Fibroblast of lung (primary cell): ENCODE measurements at places on chromosomes 1 and 21. TPM values are rescaled to one million over a fixed set of nuclear protein-coding genes. Genes with fewer than 3 reads are reported as not detected.

PTPRF gene
- polyA plus RNA-seq: 39.5 and 52.0 TPM in 2 replicates

GRCh38 chr1:10515976-10516750 lies 41.4 kb downstream of the PEX14 start:
- DNase-seq: no peak

- peak; percentile 57 for DNase-seq
Measured at GRCh38 chr1:55448261-55448660, 233.1 kb upstream of the USP24 start.

GRCh38 chr1:168392958-168393549 lies 112.4 kb downstream of the TBX19 start:
- DNase-seq: no peak

DNA sequence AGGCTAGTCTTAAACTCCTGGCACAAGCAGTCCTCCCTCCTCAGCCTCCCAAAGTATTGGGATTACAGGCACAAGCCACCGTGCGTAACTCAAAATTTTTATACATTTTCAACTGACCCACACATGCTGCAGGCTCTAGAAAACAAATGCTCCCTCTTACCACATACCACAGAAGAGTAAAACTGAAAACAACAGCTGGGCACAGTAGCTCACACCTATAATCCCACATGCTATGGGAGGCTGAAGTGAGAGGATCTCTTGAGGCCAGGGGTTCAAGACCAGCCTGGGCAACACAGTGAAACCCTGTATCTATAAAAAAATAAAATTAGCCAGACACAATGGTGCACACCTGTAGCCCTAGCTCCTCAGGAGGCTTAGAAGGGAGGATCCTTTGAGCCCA lies 56.7 kb downstream of the AKT3 start:
- peak; percentile 8 for DNase-seq

GRCh38 chr1:204780630-204781029 lies 90.0 kb upstream of the NFASC start:
- no peak for DNase-seq

DNA sequence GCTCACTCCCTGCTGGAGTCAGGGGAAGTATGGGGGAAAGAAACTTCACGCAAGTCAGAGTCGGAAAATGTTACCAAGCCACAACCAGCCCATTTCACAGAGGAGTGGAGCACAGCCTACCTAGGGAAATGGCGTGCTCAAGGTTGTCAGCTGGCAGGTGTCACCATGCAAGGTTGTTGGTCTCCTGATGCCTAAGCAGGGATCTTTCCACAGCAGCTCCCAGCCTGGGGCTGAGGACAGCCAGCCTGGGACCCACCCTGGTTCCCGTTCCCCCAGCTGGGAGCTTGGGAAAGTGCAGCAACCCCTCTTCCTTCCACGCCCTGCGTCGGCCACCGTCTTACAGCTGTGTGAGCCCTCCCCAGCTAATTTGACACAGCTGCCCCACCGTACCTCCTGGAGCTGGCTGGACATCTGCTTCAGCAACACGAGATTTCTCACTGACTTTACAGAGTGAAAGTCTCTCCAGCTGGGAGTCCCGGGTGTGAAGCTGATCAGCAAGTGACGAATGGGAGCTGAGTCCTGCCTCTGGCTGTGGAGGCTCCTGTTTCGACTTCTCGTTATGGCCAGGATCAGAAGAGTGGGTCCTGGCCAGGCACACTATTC lies 224.6 kb upstream of the RAB4A start:
- DNase-seq: no peak

RASAL2 gene
- polyA plus RNA-seq: 20.5 and 21.8 TPM in 2 replicates

EPS15 gene
- 50.1 and 67.7 TPM in 2 replicates for polyA plus RNA-seq

PIGM gene
- 6.4 and 6.7 TPM in 2 replicates for polyA plus RNA-seq

USP48 gene
- polyA plus RNA-seq: 28.6 and 34.1 TPM in 2 replicates

- DNase-seq: no peak
Measured at GRCh38 chr21:14890141-14890540, 174.7 kb downstream of the NRIP1 start.

GRCh38 chr1:206486995-206487788 lies 16.9 kb downstream of the IKBKE start:
- DNase-seq: no peak

GRCh38 chr21:33546086-33546485 lies 3.2 kb downstream of the SON start:
- DNase-seq: no peak

CBR3 gene
- polyA plus RNA-seq: 13.2 and 17.8 TPM in 2 replicates

RAB7B gene
- 15.5 and 20.1 TPM in 2 replicates for polyA plus RNA-seq

GRCh38 chr21:25790122-25790877 lies 55.5 kb downstream of the GABPA start:
- peak; percentile 51 for DNase-seq

DNA sequence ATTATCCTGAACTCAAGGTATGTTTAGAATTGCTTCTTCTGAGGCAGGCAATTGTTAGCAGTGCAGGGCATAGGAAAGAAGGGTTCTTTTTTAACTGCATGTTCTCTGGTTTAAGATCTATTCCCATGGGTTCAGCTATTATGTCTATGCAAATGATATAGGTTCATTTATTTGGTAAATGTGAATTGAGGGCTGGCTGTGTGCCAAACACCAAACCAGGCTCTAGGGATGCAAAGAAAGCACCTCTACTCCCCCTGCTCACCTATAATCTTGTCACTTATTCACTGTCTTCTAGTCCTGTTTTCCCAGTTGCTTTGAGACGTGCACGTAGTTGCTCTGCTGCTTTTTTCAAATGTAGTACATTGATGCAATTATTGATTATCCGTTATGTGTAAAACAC lies 691 bp upstream of the KIFAP3 start:
- no peak for DNase-seq

GRCh38 chr1:41109310-41110197 lies 88.0 kb upstream of the SLFNL1 start:
- DNase-seq: peak; percentile 96

DNA sequence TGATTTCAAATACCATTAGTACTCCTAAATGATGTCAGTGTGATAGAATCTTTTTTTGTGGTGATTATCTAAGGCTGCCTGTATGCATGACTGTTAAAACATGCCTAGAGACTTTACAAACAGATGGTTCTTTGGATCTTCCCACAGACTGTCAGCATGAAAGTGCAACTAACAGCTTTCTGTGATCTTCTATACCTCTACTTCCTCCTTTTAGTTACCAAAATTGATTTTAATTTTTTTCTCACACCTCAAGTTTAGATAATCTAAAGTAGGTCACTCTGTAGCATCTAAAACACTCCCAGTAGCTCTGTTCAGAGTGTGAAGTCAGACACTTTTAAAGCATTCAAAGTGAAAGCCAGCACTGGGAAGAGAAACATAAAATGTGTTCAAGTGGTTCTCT lies 534.5 kb downstream of the PTPRC start:
- DNase-seq: peak; percentile 79

DNA sequence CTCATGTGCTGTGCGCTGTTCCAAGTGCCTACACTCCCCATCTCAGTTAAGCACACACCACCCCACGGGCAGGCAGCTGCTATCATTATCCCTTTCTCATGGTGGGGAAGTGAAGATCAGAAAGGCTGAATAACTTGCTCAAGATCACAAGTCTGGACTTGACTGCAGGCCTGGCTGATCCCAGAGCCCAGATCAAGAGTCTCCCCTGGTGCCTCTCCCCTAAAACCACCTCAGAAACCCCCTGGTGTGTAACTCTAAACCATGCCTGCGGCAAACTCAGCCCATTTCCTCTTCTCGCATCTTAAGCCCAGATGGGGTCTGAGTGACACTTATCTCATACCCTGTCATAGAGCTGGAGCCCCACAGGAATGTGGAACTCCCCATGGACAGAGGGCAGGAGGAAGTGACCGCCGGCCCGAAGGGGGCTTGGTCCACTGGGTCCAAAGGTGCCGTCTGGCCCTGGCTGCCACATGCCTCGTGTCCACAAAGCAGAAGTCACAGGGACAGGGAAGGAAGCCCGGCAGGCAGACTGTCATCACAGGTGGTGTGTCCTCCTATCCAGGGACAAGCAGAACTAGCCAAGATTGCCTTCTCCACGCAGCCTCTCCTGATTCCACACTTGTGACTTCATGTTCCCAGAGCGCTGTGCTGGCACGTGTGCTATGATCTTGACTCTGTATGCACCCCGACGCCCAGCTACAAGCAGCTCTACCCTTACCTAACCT lies 92.1 kb downstream of the SYF2 start:
- DNase-seq: no peak

DNA sequence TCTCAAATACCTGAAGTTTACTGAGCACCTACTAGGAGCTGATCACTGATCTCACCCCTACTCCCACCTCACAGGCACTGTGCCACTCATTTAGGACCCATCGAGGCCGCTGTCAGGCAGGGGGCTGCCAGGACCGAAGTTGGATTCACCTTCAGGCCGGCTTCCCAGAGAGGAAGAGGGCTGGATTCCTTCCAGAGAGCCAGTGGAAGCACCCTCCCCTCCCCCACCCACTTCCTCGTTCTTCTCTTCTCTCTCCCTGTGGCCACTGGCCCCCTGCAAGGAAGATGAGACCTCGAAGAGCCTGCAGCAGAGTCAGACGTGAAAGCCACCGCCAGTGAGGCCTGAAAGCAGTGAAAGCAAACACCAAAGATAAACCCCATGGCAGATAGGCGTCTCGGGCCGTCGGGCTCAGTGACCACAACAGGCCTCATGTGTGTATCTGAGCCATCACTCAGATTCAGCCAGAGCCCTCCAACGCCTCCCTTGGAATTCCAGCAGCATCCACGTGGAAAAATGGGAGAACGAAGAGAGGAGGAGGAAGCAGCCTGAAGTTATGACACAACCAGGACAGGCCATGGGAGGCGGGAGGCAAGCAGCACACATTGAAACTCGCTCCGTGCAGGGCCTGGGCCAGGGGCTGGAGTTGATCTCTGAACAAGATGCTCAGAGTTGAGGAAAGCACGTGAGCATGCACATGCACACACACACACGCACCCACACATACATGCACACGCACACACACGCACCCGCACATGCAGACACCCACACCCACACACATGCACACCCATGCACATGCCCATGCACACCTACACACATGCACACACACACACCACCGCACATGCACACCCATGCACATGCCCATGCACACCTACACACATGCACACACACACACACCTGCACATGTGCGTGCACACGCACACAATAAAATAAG lies 6.2 kb upstream of the AGTRAP start:
- no peak for DNase-seq

- peak; percentile 7 for DNase-seq
Measured at GRCh38 chr1:8604041-8604945, 213.1 kb downstream of the RERE start.

RCAN3 gene
- polyA plus RNA-seq: 12.9 and 17.3 TPM in 2 replicates

DNA sequence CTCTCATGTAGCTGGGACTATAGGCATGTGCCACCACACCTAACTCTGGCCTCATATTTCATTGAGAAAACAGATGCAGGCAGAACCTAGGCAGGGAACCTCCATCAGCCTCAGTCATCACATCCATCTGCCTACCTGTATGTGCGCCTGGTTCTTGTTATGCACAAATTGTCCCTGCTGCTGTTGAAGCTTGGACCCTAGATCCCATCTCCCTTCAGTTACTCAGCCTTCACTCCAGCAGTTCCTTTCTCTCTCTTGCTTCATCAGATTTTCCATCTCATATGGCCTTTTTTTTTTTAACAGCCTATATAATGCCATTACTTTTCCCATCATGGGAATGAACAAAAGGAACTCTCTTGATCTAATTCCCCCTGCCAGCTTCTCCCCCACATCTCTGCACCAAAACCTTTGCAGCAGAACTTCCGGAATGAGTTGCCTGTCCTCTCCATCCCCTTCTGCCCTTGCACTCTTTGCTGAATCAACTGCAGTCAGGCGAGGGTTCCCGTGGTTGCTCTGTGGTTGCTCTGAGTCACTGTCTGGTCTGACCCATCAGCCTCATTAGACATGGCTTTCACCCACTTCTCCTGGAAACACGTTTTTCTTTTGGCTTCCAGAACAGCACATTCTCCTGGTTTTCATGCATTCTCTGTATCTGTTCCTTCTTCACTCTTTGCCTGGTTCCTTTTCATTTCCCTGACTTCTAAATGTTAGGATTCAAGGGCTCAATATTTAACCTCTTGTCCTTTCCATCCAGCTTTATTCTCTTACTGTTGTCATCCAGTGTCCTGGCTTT lies 41.5 kb downstream of the UBE4B start:
- DNase-seq: peak; percentile 90

GRCh38 chr1:184826001-184826400 lies 71.3 kb upstream of the EDEM3 start:
- no peak for DNase-seq

- DNase-seq: peak; percentile 75
Measured at GRCh38 chr1:85992791-85993190, 163.8 kb downstream of the COL24A1 start.

DNA sequence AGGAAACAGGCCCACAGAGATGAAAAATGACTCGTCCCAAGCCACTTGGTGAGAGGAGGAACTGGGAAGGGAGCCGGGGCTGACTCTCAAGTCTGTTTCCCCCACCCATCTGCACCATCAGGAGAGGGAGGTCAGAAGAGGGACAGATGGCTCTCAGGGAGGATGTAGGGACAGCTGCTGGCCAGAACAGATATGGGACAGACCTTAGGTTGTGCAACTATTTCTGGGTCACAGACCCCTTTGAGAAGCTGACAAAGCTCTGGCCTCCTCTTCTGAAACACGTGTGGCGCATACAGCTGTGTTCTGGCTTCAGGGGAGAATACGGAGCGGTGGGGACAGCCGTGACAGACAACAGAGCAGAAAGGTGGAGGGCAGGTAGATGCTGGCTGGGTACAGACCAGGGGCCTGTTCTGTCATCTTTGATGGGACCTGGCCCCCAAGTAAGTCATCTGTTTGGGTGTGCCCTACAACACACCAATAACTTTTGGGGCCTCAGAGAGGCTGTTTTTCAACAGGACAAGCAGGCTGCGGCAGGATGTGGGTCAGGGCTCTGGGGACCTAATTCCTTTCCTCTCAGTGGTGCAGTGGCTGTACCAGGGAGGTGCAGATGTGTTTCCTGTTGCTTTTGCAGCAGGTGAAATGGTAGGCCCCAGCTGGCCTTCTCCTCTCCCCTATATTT lies 7.3 kb downstream of the SH3BGRL3 start:
- DNase-seq: no peak

GRCh38 chr1:24923485-24924113 lies 6.5 kb downstream of the RUNX3 start:
- DNase-seq: no peak

DNA sequence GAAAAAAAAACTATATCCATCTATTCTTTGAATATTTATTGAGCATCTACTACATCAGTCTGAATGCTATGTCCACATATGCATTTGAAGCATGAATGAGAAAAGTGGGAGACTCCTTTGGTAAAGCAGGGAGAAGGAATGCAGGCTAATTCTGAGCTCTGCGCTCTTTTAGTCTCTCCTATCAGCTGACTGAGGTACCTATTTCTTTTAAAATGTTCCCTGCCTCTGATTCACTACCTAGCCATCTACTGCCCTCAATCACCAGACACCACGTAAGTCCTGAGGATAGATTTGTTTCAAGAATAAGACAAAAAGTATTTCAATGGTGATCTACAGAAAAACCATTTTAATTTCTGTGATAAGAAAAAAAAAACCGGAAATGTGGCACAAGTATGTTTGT lies 3.8 kb upstream of the RGS13 start:
- DNase-seq: no peak

DNA sequence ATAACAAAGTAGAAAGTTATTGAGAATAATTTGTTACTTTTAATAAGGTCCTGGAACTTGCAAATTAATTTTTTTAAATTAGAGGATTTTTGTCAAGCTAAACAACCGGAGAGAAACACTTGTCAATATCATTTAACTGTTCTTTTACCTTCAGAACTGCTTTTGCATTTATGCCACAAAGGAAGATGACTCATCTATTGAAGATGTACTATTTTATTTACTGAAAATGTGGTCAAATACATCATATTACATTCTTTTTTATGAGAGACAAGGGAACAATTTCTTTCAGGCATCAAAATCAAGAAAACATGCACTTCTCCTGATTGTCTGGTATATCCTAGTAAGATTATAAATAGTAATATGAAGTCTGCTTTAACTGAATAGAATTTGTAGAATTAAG lies 558.2 kb upstream of the PRMT6 start:
- peak; percentile 1 for DNase-seq

NBPF6 gene
- 0.03 TPM in 1 of 2 replicates, not detected in the other for polyA plus RNA-seq
